Activated CD8-positive, alpha-beta memory T cell treated with anti-CD3 and anti-CD28 coated beads for 1 hour (primary cell): ENCODE measurements at places on chromosomes 4 and X.

DNA sequence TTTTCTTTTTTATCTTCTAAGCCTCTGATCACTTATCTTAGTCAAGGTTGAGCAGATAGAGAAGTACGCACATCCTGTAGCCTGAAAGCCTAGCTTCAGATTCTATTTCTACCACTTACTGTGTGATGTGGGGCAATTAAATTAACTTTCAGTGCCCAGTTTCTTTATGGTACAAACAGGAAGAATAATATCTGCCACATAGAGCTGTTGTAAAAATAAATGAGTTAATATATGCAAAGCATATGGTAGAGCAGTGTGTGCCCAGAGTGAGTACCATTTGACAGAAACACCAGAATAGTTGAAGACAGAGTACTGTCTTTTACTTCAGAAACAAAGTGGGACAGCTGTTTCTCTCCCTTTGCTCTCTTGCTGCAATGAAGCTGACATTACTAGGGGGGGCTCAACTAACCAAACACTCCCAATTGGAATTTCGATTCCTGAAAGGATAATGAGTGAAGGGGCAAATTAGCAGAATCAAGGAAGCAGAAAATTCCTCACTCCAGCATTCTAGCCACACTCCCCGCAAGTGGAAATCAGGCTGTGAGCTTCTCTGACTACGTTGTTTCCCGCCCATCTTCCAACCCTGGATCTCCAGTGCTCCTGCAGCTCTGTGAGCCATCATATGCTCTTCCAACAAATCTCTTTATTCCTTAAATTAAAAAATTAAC lies 80.4 kb downstream of the MAPK10 start:
- DNase-seq = no peak

GRCh38 chr4:153210727-153211126 lies 6.5 kb downstream of the TRIM2 start:
- no peak for DNase-seq

DNA sequence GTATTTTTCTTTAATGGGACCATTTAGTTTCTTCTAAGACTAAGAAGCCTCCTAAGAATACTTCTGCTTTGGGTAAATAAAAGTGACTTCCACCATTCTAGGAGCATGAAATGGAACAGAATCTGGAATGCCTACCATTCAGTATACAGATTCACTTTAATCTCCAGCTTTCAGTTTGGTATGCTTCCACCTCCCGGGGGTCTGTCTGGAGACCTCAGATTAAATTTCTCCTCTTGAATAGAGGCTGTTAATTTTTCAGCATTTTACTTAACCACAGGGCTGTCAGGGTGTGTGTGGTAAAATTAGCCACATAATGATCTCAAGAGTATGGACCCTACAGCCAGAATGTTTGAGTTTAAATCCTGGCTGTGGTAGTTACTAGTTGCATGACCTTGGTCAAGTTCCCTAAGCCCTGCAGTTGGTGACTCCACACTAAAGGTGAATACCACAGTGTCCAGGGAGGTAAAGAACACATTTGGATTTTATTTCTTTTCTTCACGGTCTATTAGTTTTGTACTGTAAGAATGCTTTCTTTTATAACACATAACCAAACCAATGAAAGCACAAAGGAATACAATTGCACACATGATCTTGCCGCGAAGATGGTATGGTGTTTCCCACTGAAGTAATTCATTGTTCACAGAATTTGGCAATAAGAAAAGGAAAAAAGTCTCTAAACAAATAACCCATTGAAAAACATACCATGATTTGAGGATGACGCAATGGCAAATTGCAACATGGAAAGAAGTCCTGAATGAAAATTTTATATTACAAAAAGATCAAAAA lies 37.3 kb upstream of the TRIM2 start:
- DNase-seq = no peak

DNA sequence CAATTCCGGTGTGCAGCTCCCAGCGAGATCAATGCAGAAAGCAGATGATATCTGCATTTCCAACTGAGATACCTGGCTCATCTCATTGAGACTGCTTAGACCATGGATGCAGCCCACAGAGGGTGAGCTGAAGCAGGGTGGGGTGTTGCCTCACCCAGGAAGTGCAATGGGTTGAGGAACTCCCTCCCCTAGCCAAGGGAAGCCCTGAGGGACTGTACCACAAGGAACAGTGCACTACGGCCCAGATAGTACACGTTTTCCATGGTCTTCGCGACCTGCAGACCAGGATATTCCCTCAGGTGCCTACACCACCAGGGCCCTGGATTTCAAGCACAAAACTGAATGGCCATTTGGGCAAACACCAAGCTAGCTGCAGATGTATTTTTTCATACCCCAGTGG lies 150.0 kb downstream of the TET2 start:
- no peak for DNase-seq

DNA sequence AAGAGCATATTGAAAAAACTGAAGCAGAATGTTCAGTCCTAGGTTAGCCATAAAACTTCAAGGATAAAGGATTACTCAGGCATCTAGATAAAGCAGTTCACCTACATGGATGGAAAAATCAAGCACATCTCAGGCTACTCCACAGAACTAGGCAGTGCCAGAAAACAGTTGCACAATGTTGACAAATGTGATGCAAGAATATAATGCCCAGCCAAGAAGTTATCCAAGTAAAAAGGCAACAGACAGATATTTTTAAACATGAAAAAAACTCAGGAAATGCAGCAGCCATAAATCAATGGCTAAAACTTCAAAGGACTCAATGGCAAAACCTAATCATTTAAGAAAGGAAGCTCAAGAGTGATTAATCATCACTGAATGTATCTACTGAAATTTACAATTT lies 456.0 kb upstream of the FAM241A start:
- DNase-seq = no peak

DNA sequence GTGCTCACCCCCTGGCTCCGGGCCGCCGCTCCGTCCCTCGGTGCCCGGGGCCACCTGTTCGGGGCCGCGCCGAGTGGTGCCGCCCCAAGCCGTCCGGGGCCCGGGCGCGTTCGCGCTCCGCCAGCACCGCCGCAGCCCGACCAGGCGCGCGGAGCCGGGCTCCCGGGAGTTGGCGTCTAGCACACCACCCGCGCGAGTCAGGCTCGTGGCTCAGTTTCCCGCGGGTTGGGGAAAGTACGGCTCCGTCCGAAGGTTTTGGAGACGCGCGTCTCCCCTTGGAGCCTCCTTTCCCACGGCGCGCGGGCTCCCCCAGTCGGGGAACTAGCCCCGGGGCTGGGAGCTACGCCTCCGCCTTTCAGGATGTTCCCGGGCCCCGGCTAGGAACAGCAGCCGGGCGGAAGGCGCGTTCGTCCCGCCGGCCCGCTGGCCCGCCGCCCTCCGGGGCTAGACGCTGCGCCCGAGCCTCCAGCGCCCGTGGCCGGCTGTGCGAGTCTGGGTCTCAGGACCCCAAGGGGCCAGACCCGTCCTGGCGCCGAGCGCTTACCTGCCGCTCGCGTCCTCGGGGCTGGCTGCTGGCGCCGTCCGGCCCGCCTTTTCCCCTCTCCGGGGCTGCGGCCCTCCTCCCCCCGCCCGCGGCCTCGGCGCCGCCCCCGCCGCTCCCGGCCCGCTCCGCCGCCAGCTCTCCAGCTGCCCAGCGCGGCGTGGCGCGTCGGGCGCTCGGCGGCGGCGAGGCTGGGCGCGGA lies at the start of gene ADGRG2:
ADGRG2 (minus strand) TSS at position 571 of the 743 bp plus-strand sequence. CDS start 53,634 bp downstream, outside the sequence.
- no peak for DNase-seq

GRCh38 chr4:113773014-113773413 lies 11.5 kb upstream of the CAMK2D start:
- DNase-seq = no peak

DNA sequence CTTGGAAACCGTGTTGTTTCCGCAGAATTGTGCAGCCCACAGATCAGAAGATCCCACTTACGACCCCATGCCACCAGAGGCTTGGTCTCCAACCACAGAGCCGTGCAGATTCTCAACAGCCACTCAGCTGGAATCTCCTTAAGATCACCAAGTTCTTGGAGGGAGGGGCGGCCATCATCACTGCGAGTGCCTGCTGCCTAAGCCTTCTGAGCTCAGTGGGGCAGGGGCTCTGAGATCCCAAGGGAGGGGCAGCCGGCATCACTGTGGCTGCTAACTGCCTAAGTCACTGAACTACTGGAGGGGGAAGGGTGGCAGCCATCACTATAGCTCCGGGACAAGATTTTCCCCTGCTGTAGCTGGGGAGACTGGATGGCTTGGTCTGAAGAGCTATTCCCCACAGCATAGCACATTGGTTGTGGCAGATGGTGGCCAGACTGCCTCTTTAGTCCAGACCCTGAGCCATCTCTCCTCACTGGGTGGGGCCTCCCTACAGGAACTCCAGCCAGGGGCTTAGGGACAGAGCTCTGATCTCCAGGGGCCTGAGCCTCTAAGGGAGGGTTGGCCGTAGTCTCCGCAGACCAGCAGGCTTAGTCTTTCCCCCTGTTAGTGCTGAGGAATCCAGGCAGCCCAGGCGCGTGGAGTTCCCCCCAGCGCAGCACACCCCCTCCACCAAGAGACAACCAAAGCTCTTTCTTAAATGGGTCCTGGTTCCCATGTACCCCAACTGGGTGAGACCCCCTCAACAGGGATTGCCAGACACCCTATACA lies 1483.9 kb downstream of the ADGRL3 start:
- DNase-seq = no peak

DNA sequence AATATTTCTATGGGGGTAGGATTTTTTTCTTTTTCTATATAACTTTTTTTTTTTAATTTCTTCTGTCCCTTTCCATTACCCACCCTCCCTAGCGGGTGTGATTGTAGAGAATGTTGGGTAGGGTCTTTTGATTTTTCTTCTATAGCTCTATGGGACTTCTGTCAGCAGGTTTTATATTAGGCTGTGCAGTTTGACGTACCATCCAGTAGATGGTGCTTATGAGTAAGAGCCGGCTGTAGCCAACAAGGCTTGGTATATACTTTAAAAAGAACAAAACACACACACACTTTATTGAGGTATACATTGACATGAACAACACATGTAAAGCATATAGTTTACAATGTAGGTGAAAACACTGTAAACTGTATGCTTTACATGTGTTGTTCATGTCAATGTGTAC lies 247.9 kb upstream of the POF1B start:
- no peak for DNase-seq

GRCh38 chr4:147791865-147792264 lies 60.0 kb downstream of the ARHGAP10 start:
- no peak for DNase-seq

DNA sequence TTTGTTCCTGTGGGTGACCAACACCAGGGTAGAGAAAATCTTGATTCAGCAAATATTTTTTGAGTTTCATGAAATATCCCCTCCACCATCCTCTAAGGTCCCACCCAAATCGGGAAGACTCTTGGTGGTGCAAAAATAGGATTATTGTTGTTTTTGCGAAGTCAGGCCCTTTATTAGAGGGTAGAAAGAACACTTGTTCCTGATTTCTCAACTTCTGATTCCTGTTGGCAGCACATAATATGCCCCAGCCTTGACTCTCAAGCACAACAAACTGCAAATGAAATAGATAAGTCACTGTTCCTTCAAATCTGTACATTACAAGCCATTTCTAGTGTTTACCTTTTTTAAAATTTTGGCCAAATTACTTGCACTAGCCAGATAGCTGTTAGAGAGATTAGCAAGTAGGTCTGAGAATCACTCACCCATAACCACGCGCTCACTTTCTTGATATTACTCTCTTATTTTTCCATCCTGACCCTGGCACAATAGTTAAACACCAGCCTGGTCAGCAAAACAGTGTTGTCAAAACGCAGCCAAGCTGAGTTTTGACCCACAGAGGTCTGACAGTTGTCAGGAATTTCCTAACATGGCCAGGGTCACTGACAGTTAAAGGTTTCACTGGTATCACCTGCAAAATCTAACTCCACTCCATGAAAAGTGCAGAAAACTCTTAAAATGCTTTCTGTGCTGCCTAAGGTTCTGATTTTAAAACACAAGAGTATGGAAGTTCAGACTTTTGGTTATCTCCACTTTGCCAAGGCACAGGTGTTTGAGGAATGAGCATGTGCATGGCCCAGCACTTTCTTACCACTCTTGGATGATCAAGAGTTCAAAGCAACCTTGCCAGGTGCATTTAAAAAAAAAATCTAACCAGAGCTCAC lies 69.8 kb downstream of the RBM47 start:
- no peak for DNase-seq

GRCh38 chr4:129926936-129927335 lies 831.0 kb downstream of the C4orf33 start:
- no peak for DNase-seq

DNA sequence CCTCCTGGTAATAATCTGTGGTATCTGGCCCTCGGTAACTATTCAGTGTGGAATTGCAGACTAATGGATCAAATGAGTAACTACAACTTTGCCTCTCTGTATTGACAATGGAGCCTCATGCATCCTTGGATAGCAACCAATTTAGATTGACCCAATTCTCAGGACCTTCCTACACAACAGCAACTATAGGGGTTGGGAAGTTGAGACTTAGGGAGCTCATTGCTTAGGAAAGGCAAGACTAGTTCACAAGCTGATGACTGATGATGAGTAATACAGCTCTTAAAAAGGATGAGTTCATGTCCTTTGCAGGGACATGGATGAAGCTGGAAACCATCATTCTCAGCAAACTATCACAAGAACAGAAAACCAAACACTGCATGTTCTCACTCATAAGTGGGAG lies 47.5 kb upstream of the KLHL13 start:
- no peak for DNase-seq

GRCh38 chr4:143391895-143392294 lies 55.2 kb downstream of the GAB1 start:
- DNase-seq = no peak

- DNase-seq = no peak
Observed at GRCh38 chrX:53794181-53794580, 107.7 kb upstream of the HUWE1 start.

DNA sequence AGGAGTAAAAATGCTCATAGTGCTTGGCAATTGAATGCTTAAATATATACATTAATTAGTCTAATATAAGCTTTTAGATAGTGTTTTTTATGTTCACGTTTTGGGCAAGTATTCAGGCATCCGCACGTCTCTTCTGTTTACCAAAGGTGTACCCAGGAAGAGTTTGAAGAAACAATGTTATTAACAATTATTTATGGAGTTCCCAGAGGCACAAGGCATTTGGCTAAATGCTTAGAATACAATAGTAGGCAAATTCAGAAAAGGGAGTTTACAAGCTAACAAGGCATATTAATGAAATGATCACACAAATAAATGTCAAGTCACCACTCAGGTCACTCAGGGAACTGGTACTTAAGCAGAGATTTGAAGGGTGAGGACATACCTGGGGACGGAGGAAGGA lies 294.8 kb downstream of the TENM3 start:
- no peak for DNase-seq

- DNase-seq = peak; percentile 23
Observed at GRCh38 chr4:55396308-55397125, 760 bp downstream of the TMEM165 start.
